ENCODE measurements at places on chromosomes 5 and 9.

DNA sequence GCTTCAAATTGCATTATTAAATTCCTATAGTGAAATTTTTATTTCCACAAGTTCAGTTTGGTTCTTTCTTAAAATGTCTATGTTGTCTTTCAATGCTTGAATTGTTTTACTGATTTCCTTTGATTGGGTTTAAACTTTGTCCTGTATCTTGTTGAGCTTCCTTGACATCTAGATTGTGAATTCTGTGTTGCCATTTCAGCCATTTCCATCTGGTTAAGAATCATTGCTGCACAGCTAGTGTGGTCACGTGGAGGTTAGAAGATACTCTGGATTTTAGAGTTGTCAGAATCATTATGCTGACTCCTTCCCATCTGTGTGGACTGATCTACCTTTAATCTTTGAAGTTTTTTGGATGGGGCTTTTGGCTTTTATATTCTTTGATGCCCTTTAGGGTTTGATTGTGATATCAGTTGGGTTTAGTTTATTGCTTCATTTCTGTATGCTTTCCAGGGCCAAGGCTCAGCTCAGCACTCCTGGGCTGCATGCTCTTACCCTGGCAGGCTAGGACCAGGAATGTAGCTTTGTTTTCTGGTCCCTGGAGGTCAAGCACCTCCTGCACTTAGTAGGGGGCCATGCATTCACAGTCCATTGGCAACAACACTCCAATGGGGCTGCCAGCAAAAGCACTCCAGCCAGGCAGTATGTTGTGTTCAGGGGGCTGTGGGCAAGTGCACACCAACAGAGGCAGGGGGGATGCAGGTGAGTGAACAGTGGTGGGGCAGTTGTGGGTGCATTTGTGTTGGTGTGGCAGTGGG is 141.4 kb downstream of the PRR16 start:
- no peak for DNase-seq

GRCh38 chr9:73566627-73567026 is 415.0 kb downstream of the ANXA1 start:
- no peak for DNase-seq

DNA sequence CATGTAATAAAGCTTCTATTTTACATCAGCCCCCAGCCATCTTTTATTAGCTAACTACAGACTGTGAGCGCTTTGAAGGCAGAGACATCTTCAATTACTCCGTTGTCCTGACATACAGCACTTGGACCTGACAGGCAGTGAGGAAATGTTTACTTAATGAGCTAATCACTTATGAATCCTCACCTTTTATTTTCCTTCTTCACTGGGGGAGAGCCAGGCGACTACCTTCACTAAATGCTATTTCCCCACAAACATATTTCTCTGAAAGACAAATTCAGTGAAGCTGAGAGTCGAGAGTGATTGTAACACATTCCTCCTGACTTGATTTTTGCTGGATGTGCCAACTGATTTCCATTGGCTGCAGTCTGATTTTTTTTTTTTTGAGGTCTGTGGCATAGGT is 192.1 kb upstream of the CLINT1 start:
- no peak for DNase-seq

- DNase-seq: no peak
These were observed 142.1 kb upstream of the POU5F2 start for GRCh38 chr5:93883459-93883858.

- DNase-seq: no peak
These were observed 122.4 kb upstream of the OSMR start for GRCh38 chr5:38723426-38723825.

DNA sequence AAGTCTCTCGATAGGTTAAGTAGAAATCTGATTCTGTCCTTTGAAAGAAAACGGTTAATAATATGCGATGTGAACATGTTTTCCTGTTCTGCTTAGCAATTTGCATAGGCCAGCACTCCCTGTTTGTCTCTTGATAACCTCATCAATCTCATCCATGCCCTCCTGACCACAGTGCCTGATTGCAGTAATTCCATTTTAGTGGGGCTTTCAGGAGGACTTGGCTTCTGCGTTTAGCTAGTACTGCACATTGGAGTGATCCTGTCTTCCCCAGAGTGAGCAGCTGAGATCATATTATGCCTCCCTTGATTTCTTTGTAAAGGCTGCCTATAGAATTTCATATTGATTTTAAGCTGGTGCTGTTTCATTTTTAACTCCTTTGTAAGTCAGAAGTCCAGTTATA is 335.9 kb upstream of the ISL1 start:
- no peak for DNase-seq

DNA sequence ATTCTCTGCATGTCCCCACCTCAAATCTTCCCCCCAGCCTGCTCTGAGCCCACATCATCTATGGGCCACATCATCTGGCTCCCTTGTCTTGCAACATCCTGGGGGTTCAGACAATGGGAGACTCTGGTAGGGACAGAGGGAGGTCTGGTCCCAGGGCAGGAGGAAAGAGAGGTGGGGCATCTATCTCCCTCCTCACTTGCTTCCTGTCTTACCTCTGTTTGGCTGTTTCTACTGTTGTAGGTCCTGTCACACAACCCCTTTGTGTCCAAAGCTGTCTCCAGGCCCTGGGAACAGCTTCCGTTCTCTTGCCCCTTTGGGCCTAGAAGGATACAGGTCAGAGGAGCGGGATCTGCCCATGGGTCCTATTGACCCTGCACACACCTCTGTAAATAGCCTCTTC is 227.2 kb downstream of the NSG2 start:
- no peak for DNase-seq

GRCh38 chr5:170508036-170508435 is 4.2 kb downstream of the KCNIP1 start:
- no peak for DNase-seq

GRCh38 chr5:36570301-36571095 is 35.9 kb upstream of the SLC1A3 start:
- no peak for DNase-seq

- no peak for DNase-seq
These were observed 22.3 kb upstream of the DAB2 start for GRCh38 chr5:39447059-39447458.

GRCh38 chr9:105191508-105192121 is 52.8 kb upstream of the SLC44A1 start:
- DNase-seq: no peak

GRCh38 chr9:130197888-130198287 is 25.7 kb downstream of the NCS1 start:
- no peak for DNase-seq

DNA sequence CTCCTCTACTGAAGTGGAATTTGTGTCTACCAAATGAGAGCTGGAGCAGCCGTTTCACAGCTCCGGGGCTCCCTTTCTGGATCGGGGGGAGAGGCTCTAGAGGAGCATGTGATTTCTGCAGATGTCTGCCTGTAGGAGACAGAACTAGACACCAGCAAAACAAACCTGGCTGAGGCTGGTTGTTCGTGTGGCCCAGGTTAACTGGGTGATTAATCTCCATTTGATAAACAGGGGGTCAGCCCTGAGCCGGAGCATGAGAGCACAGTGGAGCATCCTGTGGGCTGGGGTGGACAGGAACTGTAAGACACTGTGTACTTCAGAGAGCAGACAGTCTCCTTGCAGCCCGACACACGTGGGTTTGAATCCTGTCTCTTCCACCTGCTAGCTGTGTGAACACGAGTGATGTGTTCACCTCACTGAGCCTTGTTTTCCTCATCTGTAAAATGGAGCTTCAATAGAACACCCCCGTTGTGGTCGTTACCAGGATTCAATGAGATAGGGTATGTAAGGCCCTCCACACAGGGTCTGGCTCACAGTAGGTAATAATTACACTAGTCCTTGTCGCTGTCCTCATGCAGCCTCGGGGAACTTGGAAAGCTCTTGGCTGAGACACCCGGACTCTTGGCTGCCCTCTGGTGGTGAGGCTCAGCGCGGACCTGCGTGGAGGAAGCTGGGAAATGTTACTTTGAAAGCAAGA is 12.9 kb downstream of the CXCL14 start:
- peak; percentile 32 for DNase-seq
